Nasal cavity respiratory epithelium epithelial cell of viscerocranial mucosa (primary cell): ENCODE measurements at places on chromosomes 13 and 19. TPM values are rescaled to one million over a fixed set of nuclear protein-coding genes. Genes with fewer than 3 reads are reported as not detected.

KLK15 gene
- not detected in 2 replicates for total RNA-seq

PSG6 gene
- not detected in 2 replicates for total RNA-seq

UNC13A gene
- under 0.01 and 0.14 TPM in 2 replicates for total RNA-seq

CD79A gene
- total RNA-seq, result 0.07 TPM in 1 of 2 replicates, not detected in the other

CEBPA gene
- 9.9 and 13.2 TPM in 2 replicates for total RNA-seq

F7 gene
- not detected in 2 replicates for total RNA-seq

FLT3LG gene
- 0.34 and 1.00 TPM in 2 replicates for total RNA-seq

IGFLR1 gene
- under 0.01 and 0.43 TPM in 2 replicates for total RNA-seq

PRR22 gene
- 0.34 and 0.50 TPM in 2 replicates for total RNA-seq
